Endothelial cell of coronary artery (primary cell): ENCODE measurements at places on chromosomes 6 and 20. TPM values are rescaled to one million over a fixed set of nuclear protein-coding genes. Genes with fewer than 3 reads are reported as not detected.

Gene DDO
- 0.36 and 2.4 TPM in 2 replicates for total RNA-seq

Gene CAPN11
- total RNA-seq, result 0.94 and 1.9 TPM in 2 replicates

Gene RAB23
- total RNA-seq, result 14.7 and 18.7 TPM in 2 replicates

Gene PMEPA1
- total RNA-seq, result 9.3 and 13.3 TPM in 2 replicates

Gene CYP24A1
- not detected in 2 replicates for total RNA-seq

Gene WFDC12
- total RNA-seq, result not detected in 2 replicates

Gene CRISP2
- total RNA-seq, result not detected in 2 replicates

Gene NUS1
- 14.3 and 18.0 TPM in 2 replicates for total RNA-seq

Gene MRPS26
- total RNA-seq, result 41.4 and 48.8 TPM in 2 replicates

Gene NKX2-2
- total RNA-seq, result not detected in 2 replicates

Gene LGSN
- not detected in 2 replicates for total RNA-seq

Gene PBOV1
- total RNA-seq, result not detected in 2 replicates

Gene LRRN4
- total RNA-seq, result not detected in 2 replicates

Gene PLCB1
- 15.1 and 16.5 TPM in 2 replicates for total RNA-seq

Gene PGC
- total RNA-seq, result not detected in 2 replicates

Gene MRAP2
- 0.38 and 4.6 TPM in 2 replicates for total RNA-seq

Gene PRICKLE4
- 1.3 and 2.0 TPM in 2 replicates for total RNA-seq

Gene SSTR4
- total RNA-seq, result not detected in 2 replicates

Gene ANGPT4
- not detected in 2 replicates for total RNA-seq

Gene FOXQ1
- total RNA-seq, result not detected in 2 replicates

Gene SIRPG
- not detected in 2 replicates for total RNA-seq

Gene MYLK4
- total RNA-seq, result 0.36 and 0.38 TPM in 2 replicates

Gene TMEM244
- total RNA-seq, result not detected in 2 replicates

Gene SMLR1
- not detected in 2 replicates for total RNA-seq

Gene ALDH5A1
- total RNA-seq, result 0.27 and 0.56 TPM in 2 replicates

Gene EPPIN
- not detected in 2 replicates for total RNA-seq

Gene SLC32A1
- not detected in 2 replicates for total RNA-seq

Gene XPO5
- total RNA-seq, result 25.6 and 30.2 TPM in 2 replicates

Gene RAET1L
- total RNA-seq, result not detected in 2 replicates

Gene CLPSL1
- not detected in 2 replicates for total RNA-seq

Gene LAMA4
- total RNA-seq, result 491 and 644 TPM in 2 replicates

Gene PEX6
- 27.7 and 48.2 TPM in 2 replicates for total RNA-seq

Gene TCP11
- 0.09 TPM in 1 of 2 replicates, not detected in the other for total RNA-seq

Gene NR2E1
- not detected in 2 replicates for total RNA-seq

Gene LINC00237
- total RNA-seq, result not detected in 2 replicates

Gene DZANK1
- total RNA-seq, result 0.63 and 0.94 TPM in 2 replicates

Gene MEP1A
- not detected in 2 replicates for total RNA-seq
